Thoracic aorta (tissue), 2 donors: ENCODE measurements at places on chromosomes 11 and 22. TPM values are rescaled to one million over a fixed set of nuclear protein-coding genes. Genes with fewer than 3 reads are reported as not detected.

The ARSA gene
- 75.4 TPM for total RNA-seq

The SMIM35 gene
- not detected for total RNA-seq

The GGTLC2 gene
- not detected for total RNA-seq

DNA sequence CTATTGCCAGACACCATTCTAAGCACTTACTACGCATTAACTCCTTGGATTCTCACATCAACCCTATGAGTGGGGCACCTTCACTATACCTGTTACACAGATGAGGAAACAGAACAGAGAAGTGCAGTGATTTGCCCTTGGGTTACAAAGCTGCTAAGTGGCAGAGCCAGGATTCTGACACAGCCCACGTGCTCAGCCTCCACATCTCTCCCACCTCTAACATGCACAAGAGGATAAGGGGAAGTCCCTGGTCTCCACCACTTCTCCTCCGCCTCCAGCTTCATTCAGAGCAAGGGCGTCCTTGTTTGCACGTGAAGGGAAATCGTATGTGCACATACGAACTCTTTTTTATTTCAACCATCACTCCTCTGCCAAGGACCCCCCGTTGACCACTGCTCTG is 53.7 kb downstream of the CDON start:
- no peak for DNase-seq

DNA sequence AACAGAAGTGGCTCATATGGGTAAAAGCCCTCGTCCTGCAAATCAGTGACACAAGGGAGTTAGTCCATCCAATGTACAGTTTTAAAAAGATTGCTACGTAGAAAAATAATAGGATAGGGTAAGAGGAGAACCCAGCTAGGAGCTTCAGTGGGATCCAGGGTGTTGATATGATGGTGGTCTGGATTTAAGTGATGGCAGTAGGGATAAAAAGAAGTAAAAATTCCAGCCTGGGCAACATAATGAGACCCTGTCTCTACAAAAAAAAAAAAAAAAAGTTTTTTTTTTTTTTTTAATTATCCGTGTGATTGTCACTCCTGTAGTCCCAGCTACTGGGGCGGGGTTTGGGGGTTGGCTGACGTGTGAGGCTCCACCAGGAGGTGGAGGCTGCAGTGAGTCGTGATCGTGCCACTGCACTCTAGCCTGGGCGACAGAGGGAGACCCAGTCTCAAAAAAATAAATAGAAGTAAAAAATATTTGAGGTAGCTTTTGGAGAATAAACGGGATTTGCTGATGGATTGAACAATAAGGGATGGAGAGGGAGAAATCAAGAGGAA is 7.0 kb upstream of the L3MBTL2 start:
- no peak for DNase-seq

DNA sequence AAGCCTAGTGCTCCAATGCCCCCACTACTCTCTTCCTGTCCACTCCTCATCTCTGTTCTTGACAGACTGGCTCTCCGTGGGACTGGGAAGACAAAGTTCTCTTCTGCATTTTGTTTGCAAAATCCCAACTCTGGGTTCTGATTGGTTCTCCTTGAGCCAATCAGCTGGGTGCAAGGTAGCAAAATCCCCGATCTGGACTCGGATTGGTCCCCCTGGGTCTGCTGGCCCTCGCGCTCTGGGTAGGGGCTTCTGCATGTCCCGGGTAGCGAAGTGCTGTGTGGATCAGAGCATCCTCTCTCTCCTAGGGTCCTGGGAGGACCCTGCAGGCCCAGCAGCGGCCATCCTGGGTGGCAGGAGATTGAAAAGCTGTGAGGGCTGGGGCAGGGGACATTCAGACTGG is 22.3 kb upstream of the A4GALT start:
- no peak for DNase-seq

DNA sequence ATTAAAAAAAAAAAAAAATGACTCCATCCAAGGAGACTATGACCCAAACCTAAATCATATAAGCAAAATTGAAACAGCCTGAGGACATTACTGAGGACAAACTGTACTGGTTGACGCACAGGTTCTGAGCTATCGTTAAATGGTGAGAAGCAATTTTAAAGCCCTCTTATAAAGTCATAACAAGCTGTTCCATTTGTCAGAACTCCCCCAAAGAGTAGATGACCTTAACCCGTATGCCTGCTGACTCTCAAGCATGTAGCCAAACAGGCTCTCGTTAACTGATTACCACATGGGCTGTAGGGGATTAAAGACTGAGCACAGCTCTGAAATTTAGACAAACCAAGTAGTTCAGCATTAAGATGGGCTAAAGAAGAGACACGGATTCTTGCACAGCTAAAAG is 2.2 kb downstream of the CRYAB start:
- no peak for DNase-seq

- DNase-seq: no peak
Observed at GRCh38 chr11:132520199-132520598, 1012.1 kb downstream of the OPCML start.

DNA sequence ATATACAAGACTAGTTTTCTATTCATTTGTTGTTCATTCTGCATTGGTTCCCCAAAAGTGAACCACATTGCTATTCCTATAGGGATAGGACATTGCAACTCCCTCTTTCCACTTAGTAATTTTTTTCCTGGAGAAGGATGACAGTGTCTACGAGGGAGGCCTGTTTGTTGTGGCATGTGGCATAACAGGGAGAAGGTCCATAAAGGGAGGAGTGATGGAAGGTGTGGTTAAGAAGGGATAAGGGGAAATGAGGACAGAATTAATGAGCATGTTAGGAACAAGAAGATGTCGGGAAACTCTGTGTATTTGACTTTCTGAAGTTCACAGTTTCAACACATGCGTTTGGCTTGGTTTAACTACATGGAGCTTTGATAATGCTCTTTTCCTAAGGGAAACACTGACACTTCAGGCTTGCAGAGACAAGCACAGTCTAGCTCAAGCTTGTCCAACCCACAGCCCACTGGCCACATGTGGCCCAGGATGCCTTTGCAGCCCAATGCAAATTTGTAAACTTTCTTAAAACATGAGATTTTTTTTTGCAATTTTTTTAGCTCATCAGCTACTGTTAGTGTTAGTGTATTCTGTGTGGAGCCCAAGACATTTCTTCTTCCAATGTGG is 149.7 kb downstream of the TRPC6 start:
- DNase-seq: no peak

- DNase-seq: no peak
Observed at GRCh38 chr11:60870733-60871377, 3.5 kb downstream of the ZP1 start.

- DNase-seq: no peak
Observed at GRCh38 chr22:30874431-30875370, 93.9 kb downstream of the MORC2 start.

DNA sequence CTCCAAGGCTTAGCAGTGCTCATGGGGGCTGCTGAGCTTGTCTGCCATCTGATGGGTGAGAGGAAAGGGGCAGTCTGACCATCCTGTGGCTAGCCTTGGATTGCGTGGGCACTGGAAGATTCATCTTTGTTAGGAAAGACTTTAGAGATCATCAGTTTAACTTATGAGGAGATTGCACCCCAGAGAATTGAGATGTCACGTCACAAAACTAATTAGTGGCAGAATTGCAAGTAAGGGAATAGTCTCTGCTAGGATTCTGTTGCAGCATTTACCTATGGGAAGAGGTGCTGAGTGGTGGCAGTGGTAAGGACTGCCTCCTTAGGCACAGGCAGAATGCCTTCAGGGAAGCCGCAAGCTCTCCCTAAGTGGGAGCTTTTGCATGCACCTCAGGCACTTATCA is 42.8 kb upstream of the HSPA8 start:
- no peak for DNase-seq

- no peak for DNase-seq
Observed at GRCh38 chr11:34987617-34988016, 71.2 kb downstream of the PDHX start.
